ENCODE measurements at places on chromosomes 6 and 20.

GRCh38 chr6:170108456-170108855 is 182.4 kb downstream of the DLL1 start:
- H3K27me3 ChIP-seq = peaks cover 11% of the 10 kb centered on the region
- H3K4me1 ChIP-seq = no peaks in the 10 kb centered on the region
- no peaks in the 10 kb centered on the region for H3K36me3 ChIP-seq
- H3K4me3 ChIP-seq = no peak overlapping the region
- DNase-seq = no peak

DNA sequence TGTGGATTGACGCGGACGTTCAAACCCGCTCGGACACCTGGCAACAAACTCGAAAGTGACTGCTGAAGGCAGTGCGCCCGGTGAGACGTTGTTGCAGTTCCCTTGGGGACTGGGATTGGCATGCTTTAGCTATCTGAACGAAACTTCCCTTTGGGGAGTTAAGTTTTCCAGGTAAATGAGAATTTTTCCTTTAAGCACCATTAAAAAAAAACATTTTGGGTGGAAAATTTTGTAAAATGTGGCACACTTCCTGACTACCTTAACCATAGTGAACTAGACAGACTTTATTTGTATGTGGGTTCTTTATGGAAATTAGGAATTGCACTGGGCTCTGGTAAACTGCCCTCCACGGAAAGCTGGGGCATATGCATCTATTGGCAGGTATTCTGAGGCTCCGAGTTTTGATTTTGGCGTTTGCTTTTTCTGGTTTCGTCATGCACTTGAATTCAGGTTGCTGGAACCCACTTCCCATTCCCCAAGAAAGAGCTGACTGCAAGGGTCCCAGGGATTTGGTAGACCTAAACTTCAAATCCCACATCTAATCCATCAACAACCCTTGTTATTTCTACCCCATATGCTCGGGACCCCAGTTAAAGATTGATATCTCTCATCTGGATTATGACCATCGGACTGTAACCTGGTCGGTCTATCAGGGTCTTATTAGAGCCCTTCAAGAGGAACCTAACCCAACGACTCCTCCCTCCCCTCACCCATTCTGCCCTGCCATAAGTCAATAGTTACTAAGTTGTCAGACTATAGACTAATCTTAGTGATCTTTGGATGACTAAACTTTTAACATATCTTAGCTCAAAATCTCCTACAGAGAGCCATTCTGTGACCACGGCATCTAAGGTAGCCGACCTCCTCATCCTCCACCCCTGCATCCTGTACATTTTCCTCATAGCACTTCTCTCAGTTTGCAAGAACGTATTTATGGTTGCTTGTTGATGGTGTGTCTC is 800 bp upstream of the DYNLT1 start:
- H3K27ac ChIP-seq = peak overlapping the region; percentile 89
- H3K36me3 ChIP-seq = peaks cover 36% of the 10 kb centered on the region
- H3K4me1 ChIP-seq = peaks cover 71% of the 10 kb centered on the region
- DNase-seq = no peak
- H3K4me3 ChIP-seq = peak overlapping the region; percentile 81
- no peaks in the 10 kb centered on the region for H3K27me3 ChIP-seq

- peaks cover 2% of the 10 kb centered on the region for H3K36me3 ChIP-seq
- no peak for DNase-seq
- no peak overlapping the region for H3K27ac ChIP-seq
Measured at GRCh38 chr6:156421933-156422332, 355.2 kb upstream of the ARID1B start.

DNA sequence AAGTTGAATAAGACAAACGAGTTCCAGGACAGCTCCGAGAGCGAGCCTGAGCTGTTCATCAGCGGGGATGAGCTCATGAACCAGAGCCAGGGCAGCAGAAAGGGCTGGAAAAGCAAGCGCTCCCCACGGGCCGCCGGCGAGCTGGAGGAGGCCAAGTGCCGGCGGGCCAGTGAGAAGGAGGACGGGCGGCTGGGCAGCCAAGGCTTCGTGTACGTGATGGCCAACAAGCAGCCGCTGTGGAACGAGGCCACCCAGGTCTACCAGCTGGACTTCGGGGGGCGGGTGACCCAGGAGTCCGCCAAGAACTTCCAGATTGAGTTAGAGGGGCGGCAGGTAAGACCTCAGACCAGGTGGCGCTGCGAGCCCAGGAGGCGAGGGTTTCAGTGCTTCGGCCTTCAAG is 56.0 kb upstream of the TMEM181 start:
- no peak overlapping the region for H3K4me3 ChIP-seq
- H3K36me3 ChIP-seq = peaks cover 3% of the 10 kb centered on the region
- no peaks in the 10 kb centered on the region for H3K27me3 ChIP-seq
- H3K27ac ChIP-seq = no peak overlapping the region
- H3K4me1 ChIP-seq = no peaks in the 10 kb centered on the region

GRCh38 chr20:58138395-58138794 is 90.1 kb downstream of the ANKRD60 start:
- no peaks in the 10 kb centered on the region for H3K36me3 ChIP-seq
- no peaks in the 10 kb centered on the region for H3K4me1 ChIP-seq
- H3K4me3 ChIP-seq = no peak overlapping the region
- no peak overlapping the region for H3K27ac ChIP-seq
- peaks cover 32% of the 10 kb centered on the region for H3K27me3 ChIP-seq
- peak; percentile 2 for DNase-seq

DNA sequence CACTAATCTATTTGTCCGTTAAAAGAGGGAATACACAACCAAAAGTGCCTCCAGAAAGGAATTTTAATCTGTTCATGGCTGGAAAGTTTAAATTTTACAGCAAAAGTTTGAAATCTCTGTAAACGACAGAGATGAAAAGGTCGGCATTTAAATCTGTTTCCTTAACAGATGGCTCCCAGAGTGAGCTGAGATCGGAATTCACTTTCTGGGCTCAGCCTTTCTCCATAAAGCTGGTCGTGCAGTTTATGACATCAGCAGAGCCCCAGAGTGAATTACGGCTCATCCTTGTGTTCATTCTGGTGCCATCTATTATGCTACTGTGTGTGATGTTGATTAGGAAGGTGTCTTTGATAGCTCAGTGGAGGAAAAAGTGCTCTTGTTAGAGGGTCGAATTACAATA is 117.6 kb upstream of the ZFP64 start:
- H3K27me3 ChIP-seq = no peaks in the 10 kb centered on the region
- no peak overlapping the region for H3K27ac ChIP-seq
- peaks cover 42% of the 10 kb centered on the region for H3K4me1 ChIP-seq
- H3K4me3 ChIP-seq = no peak overlapping the region

- H3K27me3 ChIP-seq = no peaks in the 10 kb centered on the region
- no peak overlapping the region for H3K27ac ChIP-seq
- DNase-seq = no peak
- no peaks in the 10 kb centered on the region for H3K36me3 ChIP-seq
- H3K4me3 ChIP-seq = no peak overlapping the region
Measured at GRCh38 chr20:63100174-63100925, 93.6 kb upstream of the BHLHE23 start.

- peaks cover 20% of the 10 kb centered on the region for H3K27me3 ChIP-seq
- H3K4me1 ChIP-seq = no peaks in the 10 kb centered on the region
- DNase-seq = no peak
- no peak overlapping the region for H3K4me3 ChIP-seq
- H3K36me3 ChIP-seq = no peaks in the 10 kb centered on the region
- H3K27ac ChIP-seq = no peak overlapping the region
Measured at GRCh38 chr6:138211048-138211581, 7.2 kb downstream of the PBOV1 start.

DNA sequence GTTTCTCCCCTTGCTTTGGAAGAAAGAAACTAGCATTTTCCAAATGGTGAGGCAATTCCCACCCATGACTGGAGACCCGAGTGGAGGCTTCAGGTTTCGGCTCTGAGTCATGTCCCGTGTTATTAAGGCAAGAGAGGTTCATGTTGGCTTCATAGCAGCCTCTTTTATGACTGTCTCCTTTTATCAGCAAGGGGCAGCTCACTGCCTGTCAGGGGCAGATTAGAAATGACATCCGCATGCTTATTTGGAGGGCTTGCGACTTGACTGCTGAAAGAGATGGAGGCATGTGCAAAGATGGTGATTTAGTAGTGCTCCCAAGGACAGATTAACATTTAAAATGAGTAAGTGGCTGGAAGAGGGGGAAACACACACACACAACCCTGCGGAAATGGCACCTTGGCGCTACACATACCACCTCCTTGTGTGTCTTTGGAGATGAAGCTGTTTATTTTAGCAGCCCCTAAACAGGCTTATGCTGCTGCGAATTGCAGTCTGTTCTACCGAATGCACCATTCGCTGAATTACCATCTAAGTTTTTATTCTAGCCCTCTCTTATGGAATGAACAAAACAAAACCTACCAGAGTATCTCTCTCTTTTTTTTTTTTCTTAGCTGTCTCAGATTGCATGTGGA is 52.1 kb upstream of the VSTM2L start:
- peaks cover 14% of the 10 kb centered on the region for H3K36me3 ChIP-seq
- no peak overlapping the region for H3K4me3 ChIP-seq
- no peaks in the 10 kb centered on the region for H3K4me1 ChIP-seq
- no peaks in the 10 kb centered on the region for H3K27me3 ChIP-seq
- DNase-seq = no peak

DNA sequence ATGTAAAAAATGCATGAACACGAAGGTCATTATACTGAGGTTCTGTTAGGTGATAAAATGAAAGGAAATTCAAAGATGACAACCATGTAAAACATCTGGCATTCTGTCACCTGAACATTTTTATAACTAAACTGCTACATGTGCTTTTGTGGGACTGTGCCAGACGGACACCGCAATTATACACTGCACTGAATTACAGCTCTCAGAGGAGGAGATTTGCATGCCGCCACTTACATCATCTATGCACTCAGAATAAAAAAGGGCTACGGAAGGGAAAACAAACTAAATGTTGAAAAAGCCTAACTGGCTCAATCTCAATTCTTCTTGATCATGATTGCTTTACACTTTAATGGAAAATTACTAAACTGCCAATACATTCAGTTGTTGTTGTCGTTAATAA is 614.0 kb upstream of the EYS start:
- no peak overlapping the region for H3K4me3 ChIP-seq
- no peak overlapping the region for H3K27ac ChIP-seq
- H3K4me1 ChIP-seq = no peaks in the 10 kb centered on the region

DNA sequence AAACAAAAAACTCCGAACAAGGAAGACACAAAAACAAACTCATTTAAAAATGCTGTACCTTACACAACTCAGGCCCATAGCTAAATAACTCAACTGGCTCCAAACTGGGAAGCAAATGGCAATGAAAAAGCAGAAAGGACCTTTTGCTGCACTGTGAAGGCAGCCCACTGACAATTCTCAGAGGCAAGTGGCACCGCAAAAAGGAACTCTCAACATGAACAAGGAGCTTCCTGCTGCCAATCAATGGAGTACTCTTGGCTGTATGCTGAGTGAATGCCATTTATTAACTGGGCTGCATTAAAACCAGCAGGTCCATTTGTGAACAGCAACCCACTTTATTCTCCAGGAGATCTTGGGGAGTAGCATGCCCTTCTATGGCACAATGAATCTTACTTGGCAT is 209.9 kb downstream of the PTPRK start:
- peak overlapping the region; percentile 38 for H3K27ac ChIP-seq
- no peaks in the 10 kb centered on the region for H3K27me3 ChIP-seq
- DNase-seq = no peak
- H3K36me3 ChIP-seq = no peaks in the 10 kb centered on the region
- no peak overlapping the region for H3K4me3 ChIP-seq

GRCh38 chr20:63016514-63017075 is 9.8 kb upstream of the BHLHE23 start:
- H3K27ac ChIP-seq = no peak overlapping the region
- DNase-seq = no peak
- H3K4me3 ChIP-seq = no peak overlapping the region
- H3K36me3 ChIP-seq = peaks cover 7% of the 10 kb centered on the region
- H3K27me3 ChIP-seq = peaks cover 39% of the 10 kb centered on the region
- no peaks in the 10 kb centered on the region for H3K4me1 ChIP-seq

DNA sequence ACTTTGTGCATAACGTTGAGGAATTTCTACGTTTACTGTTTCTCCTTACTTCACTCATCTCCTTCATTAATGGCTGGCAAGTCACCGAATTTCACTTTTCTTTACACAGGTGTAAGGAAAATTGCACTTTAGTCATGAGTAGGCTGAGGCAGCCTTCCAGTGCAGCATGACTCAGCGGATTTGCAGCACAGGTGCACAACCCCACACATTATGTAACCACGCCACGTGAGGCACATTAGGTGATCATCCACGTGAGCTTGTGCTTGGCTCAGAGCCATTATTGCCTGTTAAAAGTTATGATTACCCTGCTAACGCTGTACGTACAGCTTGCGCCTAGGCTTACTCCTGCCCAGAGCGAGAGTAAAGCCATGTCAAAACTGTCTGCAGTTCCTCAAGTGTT is 158.8 kb downstream of the NKAIN2 start:
- H3K27me3 ChIP-seq = no peaks in the 10 kb centered on the region
- no peak overlapping the region for H3K27ac ChIP-seq
- DNase-seq = no peak
- no peak overlapping the region for H3K4me3 ChIP-seq
- H3K36me3 ChIP-seq = no peaks in the 10 kb centered on the region
- no peaks in the 10 kb centered on the region for H3K4me1 ChIP-seq

GRCh38 chr6:74166849-74167248 is 470.8 kb downstream of the CD109 start:
- no peaks in the 10 kb centered on the region for H3K27me3 ChIP-seq
- no peaks in the 10 kb centered on the region for H3K4me1 ChIP-seq
- no peak overlapping the region for H3K4me3 ChIP-seq
- no peak for DNase-seq

- H3K4me3 ChIP-seq = no peak overlapping the region
- H3K27me3 ChIP-seq = no peaks in the 10 kb centered on the region
- DNase-seq = no peak
- no peak overlapping the region for H3K27ac ChIP-seq
- H3K36me3 ChIP-seq = no peaks in the 10 kb centered on the region
- H3K4me1 ChIP-seq = no peaks in the 10 kb centered on the region
Measured at GRCh38 chr20:44419131-44419844, 56.4 kb upstream of the TTPAL start.

DNA sequence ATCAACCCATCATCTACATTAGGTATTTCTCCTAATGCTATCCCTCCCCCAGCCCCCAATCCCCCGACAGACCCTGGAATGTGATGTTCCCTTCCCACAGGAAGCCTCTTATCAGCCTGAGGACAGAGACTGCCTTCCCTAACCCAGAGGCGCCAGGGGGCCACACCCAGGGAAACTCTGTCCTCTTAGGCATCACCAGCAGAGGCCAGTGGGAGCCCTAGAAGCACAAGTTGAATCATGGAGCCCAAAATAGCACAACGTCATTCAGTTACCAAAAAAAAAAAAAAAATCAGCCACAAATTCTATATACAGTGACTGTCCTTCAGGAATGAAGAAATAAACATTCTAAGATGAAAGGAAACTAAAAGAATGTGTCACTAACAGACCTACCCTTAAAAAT is 625.7 kb downstream of the TFAP2A start:
- H3K4me1 ChIP-seq = no peaks in the 10 kb centered on the region
- no peaks in the 10 kb centered on the region for H3K27me3 ChIP-seq
- no peak overlapping the region for H3K4me3 ChIP-seq
- no peak for DNase-seq
- H3K27ac ChIP-seq = no peak overlapping the region
- no peaks in the 10 kb centered on the region for H3K36me3 ChIP-seq

GRCh38 chr6:41594326-41594725 is 43.9 kb upstream of the MDFI start:
- DNase-seq = no peak
- no peaks in the 10 kb centered on the region for H3K4me1 ChIP-seq
- H3K27me3 ChIP-seq = no peaks in the 10 kb centered on the region
- H3K27ac ChIP-seq = no peak overlapping the region
